ENCODE measurements at places on chromosomes 12 and 14.

- DNase-seq: no peak
These were observed 129.2 kb upstream of the USP15 start for GRCh38 chr12:62130834-62131552.

- no peak for DNase-seq
These were observed 199.4 kb upstream of the CDKN3 start for GRCh38 chr14:54197369-54197768.

GRCh38 chr14:64238631-64239030, 55.5 kb downstream of the ESR2 start:
- DNase-seq: no peak

- DNase-seq: no peak
These were observed 97.3 kb upstream of the BCL2L14 start for GRCh38 chr12:11973396-11973795.

GRCh38 chr14:81801921-81802320, 268.3 kb upstream of the SEL1L start:
- DNase-seq: no peak

GRCh38 chr12:145369-145960, 68.5 kb downstream of the SLC6A12 start:
- no peak for DNase-seq

DNA sequence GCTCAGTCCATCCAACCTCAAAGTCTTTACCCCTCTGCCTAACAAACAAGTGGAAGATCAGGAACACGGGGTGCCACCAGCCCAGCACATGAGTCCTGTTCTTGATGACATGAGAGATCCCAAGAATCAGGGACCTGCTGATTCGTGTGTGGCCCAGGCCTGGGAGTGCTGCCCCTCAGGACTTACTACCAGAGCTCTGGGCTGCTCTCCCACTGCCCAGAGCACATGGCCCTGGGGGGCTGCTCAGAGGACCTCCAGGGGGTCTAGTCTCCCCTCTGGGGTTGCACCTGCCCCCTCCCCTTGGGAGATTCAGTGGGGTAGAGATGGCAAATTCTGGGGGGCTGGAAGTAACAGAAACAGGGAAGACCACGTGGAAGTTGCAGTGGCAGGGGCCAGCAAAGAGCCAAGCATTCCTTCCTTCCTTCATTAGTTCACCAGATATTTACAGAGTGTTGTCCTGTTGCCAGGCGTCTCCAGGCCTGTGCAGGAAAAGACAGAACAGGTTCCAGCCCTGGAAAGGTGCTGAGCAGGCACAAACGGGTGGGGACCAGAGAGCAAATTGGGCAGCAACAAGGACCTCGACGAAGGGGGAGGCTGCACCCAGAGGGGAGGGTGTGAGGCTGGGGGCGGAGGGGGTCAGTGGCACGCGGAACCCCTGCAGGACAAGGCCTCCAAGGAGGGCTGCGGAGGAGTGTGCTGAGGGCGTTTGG, 45.1 kb upstream of the MEG3 start:
- no peak for DNase-seq

- DNase-seq: no peak
These were observed 9.1 kb downstream of the VWF start for GRCh38 chr12:6115389-6115788.

DNA sequence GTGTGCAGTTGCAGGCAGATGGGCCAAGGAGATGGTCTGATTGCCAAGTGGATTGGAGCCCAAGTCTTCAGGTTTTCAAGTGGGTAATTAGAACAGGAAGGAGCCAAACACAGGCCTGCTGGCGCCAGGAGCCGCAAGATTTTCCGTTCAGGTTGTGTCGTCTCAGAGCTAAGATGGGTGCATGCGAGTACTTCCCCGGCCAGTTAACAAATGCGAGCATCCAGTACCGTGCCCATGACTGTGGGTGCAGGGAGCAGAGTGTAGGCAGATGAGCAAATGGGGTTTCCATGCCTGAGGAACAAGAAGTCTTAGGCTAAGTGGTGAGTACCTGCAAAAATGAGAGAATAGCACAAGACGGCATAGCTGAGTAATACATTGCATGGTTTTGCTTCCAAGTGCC, 90.5 kb downstream of the CHST11 start:
- no peak for DNase-seq

DNA sequence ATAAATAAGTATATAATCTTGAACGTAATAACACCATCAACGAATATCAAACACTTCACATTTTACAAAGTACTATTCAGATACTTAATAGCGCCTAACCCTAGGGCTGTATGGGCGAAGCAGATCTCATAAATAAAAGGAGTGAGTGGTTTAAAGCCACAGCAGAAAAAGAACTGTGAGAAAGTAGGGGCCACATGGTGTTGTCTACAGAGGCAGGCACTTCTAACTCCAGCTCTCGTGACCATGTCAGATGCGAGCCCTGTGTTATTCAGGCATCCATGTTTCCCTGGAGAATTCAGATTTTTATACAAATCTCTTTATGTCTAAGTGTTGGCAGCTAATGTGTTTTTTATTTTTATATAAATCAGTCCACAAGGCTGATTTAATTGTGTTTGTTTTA, 212.2 kb downstream of the FBXL14 start:
- no peak for DNase-seq

- no peak for DNase-seq
These were observed 25.1 kb downstream of the RASSF8 start for GRCh38 chr12:25983625-25984024.

DNA sequence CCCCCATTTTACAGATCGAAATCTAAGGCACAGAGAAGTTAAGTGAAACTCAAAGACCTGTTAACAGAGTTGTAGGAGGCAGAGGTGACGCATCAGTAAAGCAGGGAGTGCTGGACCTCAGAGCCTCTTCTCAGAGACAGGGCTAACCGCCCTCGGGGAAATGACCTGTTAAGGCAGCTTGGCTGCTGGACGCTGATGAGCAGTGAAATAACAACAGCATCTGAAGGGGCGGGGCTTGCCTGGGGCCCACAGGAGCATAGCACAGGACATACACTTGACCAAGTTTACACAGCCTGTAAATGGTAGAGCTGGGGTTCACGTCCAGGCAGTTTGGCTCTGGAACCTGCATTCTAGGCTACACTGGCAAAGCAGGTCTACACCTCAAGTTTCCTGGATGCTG, 39.3 kb downstream of the LRTM2 start:
- DNase-seq: no peak

DNA sequence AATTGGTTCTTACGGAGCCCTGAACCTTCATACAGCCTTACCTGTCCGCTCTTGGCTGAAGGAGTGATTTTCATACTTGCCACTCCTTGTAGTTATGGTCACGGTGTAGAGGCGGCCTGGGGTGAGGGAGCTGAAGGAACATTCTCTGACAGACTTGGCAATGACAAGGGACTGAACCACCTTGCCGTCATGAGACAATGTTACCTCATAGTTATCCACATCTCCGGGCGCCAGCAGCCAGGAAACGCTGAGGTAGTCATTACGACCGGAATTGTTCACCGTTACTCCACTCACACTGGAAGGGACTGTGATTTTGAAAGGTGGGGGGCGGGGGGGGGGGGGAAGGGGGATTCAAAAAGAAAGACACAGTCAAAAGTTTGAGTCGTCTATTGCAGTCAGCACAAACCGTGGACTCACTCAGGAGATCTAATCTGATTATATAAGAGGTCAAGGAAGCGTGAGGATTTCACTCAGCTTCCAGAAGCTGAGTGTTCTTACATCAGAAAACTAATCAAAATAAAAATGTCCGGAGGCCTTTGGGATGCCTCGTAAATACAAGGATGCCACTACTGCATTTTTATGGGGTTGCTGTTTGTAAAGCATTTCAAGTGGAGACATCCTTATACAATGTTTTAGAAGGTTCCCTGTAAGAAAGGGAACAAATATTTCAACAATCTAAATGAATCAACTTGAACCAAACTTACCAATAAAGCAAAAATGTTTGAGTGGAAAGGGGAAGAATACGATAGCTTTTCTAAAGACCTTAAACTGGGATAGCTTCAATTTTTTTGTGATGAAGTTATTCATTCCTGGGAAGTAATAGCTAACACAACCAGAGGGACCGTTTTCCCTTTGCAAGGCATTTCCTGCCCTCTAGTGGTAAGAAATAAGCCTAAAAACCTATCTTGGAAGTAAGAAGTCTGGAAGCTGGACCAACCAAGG, 60.6 kb downstream of the PTPRB start:
- no peak for DNase-seq

DNA sequence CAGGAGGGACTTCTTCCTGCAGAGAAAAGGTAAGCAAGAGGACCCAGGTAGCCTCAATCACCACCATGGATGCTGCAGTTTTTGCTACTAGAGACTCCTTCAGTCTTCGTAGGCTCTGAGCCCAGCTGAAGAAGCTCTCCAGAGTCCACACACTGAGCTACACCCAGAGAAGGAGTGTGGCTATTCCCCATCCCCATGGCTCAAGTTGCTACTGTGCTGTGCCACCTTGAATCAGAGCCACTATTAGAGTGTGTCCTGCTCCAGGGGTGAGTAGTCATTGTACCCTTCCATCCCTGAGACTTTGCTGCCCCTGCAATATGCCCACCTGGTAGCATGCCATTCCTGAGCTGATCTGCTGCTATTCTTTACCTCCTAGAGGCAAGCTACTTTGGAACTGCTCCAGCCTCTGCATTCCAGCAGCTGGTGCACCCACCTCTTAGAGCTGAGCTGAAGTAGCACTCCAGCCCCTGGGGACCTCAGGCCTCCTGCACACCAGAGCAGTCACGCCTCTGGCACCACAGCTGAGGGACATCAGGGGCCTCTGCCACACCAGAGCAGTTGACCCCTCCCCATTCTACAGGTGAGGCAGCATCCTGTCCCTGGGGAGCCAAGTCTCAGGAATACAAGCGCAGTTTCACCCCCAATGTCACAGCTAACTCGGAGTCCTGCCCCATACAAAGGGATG, 213.0 kb downstream of the TRHDE start:
- no peak for DNase-seq

DNA sequence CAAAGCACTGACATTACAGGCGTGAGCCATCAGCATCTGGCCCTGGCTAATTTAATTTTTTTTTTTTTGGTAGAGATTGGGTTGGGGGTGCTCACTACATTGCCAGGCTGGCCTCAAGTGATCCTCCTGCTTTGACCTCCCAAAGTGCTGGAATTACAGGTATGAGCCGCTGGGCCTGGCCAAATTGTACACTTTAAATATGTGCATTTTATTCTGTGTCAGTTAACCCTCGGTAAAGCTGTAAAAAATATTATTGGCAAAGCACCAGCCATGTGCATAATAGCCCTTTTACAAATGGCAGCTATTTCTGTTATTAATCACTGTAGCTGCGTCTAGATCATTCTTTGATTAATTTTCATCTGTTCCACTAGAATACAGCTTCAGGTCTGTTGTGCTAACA, 12.0 kb downstream of the TMEM119 start:
- no peak for DNase-seq

GRCh38 chr14:67882986-67883555, 63.5 kb downstream of the RAD51B start:
- no peak for DNase-seq
